ENCODE measurements at places on chromosomes 2 and 18.

DNA sequence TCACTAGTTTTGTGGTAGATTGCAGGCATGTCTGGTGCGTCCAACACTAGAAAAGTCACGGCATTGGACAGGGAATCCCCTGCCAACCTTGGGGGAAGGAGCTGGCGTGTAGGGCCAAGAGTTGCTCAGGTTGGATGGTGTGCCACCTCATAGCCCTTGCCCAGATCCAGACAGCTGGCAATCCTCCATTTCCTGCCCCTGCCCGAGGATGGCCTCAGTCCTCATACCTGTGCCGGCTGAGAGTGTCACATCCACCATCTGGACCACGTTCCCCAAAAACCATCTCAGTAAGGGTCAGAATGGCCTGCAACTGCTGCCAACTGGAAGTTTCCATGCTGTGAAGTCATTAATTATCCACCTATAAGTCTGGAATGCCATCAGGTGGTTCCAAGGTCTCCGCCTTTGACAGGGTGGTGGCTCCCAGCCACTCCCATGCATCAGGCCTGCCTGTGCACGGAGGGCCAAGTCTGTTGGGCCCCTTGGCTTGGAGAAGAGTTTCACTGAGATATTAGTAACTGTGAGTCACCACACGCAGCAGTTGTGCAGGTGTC is 55.0 kb downstream of the IMPA2 start:
- DNase-seq, result no peak

- no peak for DNase-seq
Measured at GRCh38 chr18:58125183-58125582, 81.2 kb downstream of the NEDD4L start.

DNA sequence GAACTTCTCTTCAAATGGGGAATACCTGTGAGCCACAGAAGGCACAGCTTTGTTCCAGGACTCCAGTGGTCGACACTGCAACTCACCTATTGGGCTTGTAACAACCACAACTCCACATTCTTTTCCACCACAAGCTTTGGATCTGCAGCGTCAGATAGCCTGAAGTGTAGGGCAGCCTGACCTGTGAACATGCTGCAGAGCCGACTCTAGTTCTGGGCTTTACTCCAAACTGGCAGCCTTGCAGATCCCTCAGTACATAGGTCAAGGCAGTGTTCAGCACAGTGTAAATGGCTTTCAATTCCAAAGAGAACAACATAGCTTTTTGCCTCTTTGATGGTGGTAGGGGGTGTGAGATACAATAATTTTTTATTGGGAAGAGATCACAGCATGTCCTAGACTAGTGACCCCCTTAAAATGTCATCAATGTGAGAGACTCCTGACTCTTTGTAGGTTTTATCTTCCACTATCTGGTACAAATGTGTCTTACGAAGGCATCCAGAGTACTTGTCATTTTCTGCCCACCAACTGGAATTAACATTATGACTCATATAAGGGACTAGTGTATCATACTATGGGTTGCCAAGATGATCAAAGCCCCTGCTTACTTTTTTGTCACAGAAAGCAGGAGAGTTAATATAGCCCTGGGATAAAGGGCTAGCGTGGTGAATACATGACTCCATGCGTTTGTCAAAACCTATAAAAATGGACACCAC is 149.8 kb downstream of the COPS8 start:
- no peak for DNase-seq

GRCh38 chr18:22098563-22098989 is 70.8 kb upstream of the GATA6 start:
- no peak for DNase-seq

DNA sequence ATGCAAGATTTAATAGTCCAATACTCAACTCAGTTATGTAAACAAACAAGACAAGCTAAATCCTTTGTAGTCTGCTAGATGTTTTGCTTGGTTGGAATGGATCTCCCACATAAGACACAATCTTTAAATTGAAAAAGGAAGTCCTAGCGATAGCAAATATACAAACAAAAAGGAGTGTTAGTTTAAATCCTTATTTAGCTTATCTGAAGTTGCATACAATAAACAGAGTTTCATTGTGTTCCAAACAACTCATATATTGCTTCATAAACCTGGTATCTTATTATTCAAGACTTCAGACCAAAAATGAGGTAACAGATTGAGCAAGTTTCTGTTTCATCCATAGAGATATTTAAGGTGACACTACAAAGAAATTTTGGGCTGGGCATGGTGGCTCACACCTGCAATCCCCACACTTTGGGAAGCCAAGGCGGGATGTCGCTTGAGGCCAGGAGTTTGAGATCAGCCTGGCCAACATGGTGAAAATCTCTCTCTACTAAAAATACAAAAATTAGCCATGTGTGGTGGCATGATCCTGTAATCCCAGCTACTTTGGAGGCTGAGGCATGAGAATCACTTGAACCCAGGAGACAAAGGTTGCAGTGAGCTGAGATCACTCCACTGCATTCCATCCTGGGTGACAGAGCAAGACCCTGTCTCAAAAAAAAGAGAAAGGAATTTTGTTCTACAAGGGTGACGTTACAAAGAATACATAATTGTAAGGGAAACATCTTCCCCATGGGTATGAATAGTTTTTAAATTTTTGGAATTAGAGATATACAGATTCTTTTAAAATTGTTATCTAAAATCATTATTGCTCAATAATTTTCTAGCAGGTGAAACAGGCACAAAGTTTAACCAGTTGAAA is 150.5 kb upstream of the L3MBTL4 start:
- no peak for DNase-seq

DNA sequence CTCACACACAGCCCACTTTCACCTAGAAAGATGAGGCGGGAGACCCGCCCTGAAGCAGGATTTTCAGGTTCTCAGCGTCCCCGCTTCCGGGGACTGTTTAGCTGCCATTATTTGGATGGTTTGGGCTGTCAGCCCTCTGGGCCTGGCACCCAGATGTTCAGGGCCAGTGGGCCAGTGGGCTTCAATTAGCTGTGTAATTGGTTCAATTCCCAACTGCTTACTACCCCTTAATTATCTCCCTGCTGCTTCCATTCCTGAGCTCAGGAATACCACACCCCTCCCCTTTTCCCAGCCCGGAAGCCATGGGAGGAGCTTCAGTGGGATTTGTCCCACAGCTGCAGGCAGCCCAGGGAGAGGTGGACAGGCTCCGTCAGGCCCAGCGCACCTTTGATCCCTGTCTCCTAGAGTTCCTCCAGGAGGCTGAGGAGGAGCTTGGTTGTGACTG is 114.1 kb upstream of the MYCN start:
- no peak for DNase-seq

GRCh38 chr2:4135765-4136164 is 432.4 kb downstream of the DCDC2C start:
- DNase-seq, result no peak

- no peak for DNase-seq
Measured at GRCh38 chr2:189841019-189841418, 56.8 kb downstream of the PMS1 start.

DNA sequence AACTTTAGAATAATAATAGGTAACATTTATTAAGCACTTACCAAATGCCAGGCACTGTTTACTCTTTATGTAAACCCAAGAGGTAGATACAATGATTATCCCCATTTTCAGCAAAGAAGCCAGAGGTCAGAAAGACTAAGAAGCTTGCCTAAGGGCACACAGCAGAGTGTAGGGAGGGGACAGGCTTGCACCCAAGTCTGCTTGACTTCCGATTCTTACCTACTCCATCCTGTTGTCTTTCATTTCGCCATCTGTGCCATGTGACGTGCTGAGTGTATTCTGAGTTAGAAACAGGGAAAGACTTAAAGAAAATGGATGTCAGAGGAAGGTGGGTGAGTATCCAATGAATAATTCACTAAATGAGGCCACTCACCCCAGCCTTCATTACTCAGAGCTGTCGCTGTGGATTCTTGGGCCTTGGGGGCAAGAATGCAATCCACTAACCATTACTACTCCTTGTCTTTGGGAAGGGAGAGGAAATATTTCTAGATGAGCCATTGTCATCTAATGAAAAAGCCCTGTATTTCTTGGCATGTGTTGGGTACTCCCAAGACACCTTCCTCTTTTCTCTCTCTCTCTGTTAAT is 76.4 kb upstream of the BCL11A start:
- DNase-seq, result no peak
